Activated CD4-positive, CD25-positive, alpha-beta regulatory T cell treated with anti-CD3 and anti-CD28 coated beads, Interleukin-2, amount 50 U/mL, for 24 hours (primary cell): ENCODE measurements at places on chromosomes 2 and 18.

GRCh38 chr2:163667064-163667887 lies 68.5 kb downstream of the FIGN start:
- ATAC-seq, result no peak

DNA sequence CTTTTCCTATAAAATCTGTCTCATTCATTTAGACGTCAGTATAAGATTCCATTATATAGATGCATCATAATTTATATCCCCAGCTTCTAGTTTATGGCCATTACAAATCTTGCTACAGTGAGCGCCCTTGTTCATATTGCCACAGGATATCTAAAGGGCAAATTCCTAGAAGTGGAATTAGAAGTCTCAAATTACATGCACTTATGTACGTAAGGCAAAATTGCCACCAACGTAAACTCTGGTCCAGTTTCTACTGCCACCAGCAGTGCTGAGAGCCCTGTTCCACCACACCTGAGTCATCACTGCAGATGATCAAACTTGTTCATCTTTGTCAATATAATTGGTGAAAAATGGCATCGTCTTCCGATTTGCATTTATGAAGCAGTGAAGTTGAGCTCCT lies 90.9 kb upstream of the ID2 start:
- ATAC-seq, result no peak

- no peak for ATAC-seq
These were observed 150.3 kb upstream of the ZFP36L2 start for GRCh38 chr2:43376523-43377198.

DNA sequence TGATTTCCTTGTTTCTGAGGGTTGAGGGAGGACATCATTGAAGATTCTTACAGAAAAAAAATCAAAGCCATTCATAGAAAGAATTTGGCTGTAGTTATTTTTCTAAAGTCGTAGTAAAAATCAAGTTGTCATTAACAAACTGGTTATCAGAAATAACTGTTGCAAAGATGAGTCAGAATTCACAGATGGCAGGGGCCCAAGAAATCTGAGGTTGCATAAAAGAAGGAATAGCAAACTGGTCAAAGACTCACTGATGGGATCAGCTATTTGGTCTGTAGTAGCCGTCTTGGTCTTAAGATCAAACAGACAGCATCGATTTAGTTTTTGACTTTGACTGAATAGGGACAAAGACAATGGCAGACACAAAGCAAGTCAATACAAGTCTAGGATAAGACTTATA lies 334.3 kb downstream of the FIGN start:
- ATAC-seq, result no peak

- ATAC-seq, result no peak
These were observed 259.8 kb downstream of the FBXO15 start for GRCh38 chr18:73887801-73888200.

- no peak for ATAC-seq
These were observed 119.1 kb upstream of the PELI1 start for GRCh38 chr2:64263315-64263714.
